ENCODE measurements at places on chromosomes 2 and 18.

- no peak for DNase-seq
Observed at GRCh38 chr2:72781480-72781879, 44.4 kb downstream of the EXOC6B start.

DNA sequence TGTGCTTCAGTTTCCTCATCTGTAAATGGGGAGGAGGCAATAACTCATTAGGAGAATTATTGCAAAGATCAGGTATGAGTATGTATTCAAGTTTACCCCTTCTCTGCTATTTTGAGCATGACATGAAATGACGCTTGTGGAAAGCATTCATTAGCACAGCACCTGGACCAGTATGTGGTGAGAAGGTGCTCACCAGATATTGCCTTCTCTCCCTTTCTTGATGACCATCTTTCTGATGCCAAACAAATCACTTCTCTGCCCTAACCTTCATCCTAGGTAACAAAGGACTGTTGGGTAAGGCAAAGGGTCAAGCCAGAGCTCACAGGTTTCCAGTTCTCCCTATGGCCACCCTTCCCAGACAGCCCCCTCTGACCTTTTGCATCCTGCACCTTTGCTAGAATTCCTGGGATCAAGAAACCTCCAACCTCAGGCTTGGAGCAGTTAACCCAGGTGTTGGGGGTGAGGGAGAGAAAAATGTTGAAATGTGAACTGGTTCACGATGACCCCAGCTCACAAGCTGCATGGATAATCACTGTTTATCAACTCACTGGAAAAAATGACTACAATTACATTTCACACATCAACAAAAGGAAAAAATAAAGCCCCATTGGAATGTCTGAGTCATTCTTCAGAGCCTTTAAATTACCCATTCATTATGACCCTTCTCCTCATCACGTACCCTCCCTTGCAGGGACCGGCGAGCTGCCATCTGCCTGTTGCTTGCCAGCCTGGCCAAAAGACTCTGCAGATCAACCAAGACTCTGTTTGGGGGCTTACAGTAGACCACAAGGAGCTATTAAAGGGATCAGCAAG is 41.6 kb downstream of the LBH start:
- no peak for DNase-seq

DNA sequence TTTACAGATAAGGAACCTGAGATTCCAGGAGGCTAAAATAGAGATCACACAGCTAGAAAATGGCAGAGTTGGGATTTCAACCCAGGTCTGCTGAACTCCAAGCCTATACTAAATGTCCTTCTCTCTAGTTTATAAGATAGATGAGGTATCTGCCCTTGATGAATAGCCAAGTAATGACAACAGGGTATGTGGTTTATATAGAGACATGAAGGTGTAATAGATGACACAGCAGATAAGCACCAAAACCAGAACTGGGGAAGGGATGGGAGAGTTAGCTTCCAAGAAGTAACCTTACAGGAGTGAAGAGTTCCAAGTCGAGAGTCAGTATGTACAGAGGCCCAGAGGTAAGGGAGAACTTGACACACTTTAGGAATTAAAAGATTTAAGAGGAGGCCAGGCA is 104.7 kb upstream of the UBXN4 start:
- DNase-seq: no peak

DNA sequence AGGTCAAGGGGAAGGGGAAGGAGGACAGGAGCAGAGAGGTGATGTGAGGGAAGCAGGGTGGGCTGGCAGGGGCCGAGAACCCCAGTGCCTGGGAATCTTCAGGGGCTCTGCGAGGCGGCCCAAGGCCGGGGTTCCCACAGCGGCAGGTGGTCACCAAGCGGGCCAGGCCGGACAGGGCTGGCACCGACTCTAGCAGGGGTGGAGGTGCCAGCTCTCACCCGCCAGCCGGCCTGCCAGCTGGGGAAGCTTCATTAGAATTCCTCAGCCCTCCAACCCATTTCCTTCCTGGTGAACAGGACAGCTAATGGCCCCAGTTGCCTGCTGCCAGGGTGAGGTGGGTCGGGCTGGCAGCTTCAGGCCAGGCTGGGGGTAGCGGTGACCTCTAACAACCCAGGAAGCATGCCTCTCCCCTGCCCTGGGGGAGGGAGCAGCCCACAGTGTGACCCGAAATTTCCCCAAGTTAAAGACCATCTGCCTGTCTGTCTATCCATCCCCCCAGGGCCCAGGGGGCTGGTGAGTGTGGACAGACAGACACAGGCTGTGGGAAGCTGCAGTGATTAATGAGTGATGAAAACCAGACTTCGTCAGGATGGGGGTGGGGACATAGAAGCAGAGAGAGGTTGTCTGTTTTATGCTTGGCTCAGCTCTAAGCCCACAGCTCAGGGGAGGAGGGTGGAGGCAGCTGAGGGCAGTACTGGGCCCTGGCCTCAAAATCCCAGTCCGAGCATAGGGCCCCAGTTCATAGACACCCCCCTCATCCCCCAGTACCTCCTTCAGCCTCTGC is 144.1 kb downstream of the ZFP36L2 start:
- DNase-seq: no peak

DNA sequence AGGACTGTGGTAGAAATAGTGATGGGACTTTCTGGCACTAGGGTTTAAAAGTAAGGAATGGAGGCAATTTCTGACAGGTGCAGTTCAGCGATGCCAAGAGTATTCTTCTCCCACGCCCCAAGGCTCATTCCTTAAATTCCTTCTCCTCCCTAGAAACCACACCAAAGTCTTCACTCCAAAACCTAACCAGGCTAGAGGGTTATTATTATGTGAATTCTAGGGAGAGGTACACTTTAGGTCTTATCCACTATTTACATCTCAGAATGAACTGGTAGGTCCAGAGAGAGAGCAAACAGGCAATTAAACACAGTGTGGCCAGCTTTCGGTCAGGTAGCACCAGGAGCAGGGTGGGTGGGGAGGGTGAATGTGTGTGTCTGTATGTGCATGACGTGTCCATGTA is 11.4 kb downstream of the IL1F10 start:
- DNase-seq: no peak

GRCh38 chr2:201021914-201022313 is 49.6 kb downstream of the HYCC2 start:
- DNase-seq: no peak

GRCh38 chr2:13103778-13104493 is 387.2 kb downstream of the TRIB2 start:
- DNase-seq: no peak

DNA sequence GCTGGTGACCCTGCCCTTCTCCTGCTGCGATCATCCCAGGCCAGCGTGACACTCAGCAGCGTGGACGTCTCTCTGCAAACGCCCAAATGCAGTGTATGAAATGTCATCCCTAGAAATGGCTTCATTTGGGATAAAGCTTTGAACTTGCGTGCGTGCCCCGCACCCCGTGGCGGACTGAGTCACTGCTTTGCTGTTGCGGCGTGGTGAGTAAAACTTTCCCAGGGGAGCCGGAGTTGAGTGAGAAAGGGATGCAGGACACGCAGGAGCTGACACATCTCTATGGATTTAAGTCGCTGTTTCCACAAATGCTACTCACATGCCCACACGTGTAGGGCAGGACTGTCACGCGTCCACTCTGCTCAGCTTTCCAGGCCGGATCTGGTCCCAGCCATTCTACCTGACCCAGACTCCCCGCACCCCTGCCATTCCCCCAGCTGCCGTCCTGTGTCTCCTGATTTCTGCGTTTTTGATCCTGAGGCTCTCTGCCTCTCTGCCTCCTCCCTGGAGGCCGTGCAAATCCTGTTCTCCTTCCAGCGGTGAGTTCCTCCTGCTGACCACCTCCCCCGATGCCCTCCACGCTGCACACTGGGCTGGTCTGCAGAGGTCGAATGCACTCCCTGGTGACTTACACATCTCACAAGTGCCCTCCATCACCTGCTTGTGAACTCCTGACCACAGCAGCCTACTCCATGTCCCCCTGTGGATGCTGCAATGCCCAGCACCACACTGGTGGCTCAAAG is 88.9 kb downstream of the MBP start:
- no peak for DNase-seq

GRCh38 chr2:161388146-161388779 is 27.8 kb upstream of the TBR1 start:
- no peak for DNase-seq

DNA sequence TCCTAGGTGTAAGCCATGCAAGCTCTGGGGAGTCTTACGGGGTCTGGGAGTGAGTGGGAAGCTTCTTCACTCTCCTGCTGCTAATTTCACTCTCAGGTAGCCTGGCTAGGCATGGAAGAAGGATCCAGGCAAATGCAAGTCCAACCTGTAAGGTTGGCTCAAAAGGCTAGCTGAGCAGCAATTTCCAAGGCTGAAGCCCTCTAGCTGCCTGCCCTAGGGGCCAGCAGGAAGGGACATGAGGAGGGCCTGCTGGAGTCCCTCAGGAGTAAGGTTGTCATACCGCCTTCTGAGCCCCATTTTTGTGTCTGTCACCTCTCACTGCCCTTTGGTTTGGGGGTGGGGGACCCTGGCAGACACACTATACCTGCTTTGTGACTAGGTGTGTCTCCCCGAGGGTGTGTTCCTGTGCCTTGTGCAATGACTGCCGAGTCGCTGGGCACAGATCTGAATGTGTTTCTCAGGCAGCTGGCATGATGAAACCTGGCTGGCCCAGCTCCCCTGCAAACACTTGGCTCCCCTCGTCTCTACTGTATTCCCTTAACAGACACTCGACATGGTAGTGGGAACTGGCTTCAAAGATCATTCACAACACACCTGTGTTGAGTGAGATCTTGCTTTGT is 123.9 kb upstream of the FAM136A start:
- no peak for DNase-seq

GRCh38 chr2:218393750-218394290 is 5.8 kb upstream of the CTDSP1 start:
- DNase-seq: no peak

GRCh38 chr2:189163889-189164288 is 15.7 kb downstream of the COL5A2 start:
- no peak for DNase-seq

DNA sequence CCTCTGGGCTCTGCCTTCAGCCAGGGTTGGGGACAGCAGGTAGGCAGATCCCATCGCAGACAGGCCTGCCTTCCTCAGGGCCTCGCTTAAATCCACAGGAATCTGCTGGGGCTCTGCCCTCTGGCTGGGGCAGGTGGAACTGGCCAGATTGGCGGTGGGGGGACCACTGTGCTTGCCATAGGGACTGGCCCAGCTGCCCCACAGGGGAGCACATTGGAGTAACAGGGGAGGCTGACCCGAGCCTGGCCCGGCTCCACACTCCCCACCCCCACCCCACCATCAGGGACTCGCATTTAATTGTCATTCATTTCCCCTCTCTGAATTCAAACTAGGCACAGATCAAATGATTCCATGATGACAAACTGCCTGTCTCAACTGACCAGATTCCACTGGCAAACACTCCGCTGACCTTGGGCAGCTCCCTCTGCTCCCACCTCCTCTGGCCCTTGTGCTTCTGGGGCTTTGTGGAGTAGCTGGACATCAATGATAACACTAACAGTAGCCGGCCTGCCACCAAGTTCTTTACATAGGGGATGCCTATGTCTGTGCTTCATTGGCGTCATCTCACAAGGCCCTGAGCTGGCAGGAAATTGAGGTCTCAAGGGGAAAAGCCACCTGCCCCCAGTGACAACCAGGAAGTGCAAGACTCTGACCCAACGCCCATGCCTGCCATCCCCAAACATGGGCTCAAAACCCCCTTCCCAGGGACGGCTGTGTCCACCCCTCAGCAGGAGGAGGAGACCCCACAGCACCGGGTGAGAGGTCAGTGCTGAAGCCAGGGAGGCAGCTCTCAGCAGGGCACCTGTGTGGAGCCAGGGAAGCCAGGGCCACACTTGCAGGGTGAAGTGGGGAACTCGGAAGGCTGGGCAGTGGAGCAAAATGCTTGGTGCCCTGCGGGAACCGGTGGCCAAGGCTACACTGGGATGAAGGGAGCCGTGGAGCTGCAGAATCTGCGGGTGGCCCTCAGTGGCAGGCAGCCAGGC is 2.1 kb upstream of the B3GNT7 start:
- no peak for DNase-seq

DNA sequence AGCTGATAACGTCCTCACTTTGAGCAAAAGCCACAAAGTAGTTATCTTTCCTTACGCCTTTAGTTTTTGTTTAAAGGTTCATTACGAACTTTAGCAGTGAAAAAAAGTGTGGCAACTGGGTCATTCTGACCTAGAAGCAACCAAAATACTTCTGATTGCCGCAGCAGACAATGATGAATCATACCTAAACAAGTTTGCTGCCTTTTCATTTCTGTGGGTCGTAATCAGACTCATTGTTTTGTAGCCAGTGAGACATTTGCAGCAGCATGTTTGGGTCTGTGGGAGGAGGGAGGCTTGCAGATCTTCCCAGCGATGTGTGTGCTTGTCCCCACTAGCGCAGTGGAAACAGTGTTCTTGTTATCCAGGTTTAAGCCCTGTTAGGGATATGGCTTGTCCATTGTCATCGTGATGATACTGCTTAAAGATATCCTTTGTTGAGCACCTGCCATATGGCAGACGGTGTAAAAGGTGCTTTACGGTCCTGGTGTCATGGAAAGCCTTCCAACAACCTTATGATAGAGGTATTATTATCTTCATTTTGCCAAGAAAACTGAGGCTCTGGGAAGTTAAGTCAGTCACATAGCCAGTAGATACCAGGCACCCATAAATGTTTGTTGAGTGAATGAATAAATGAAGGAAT is 1.3 kb upstream of the GREB1 start:
- no peak for DNase-seq

DNA sequence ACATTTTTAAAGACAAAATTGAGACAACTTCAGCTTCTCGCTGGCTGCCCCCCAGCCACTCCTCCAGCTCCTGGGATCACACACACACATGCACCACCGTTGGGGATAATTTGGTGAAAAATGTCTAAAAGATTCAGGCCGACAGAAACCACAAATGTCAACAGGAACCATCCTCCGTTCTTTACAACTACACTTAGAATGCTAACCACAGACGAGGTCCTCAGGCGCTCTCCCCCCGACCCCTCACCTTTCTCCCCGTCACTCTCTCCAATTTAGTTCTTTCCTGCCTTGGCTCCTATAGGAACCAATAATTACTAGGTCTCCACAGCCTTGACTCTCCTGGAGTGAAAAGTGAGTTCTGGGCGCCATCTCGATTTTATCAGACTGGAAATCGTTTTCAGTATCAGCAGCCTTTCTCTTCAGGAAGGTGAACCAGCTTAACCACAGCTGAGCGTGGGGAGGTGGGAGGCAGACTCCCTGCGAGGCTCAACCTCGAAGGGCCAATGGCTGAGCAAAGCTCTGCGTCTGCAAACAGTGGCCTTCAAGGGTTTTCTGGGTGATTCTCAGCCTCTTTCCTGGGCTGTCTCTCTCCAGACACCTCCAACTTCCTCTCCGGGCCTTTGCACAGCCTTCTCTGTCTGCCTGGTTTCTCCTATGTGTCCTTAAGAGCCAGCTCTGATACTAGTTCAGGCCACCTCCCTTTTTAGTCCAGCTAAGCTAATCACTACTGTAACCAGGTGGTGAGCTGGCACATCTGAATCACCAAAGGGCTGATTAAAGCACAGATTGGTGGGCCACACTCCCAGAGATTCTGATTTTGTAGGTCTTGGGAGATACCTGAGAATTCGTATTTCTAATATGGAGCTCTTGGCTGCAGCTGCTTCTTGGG is 115.7 kb upstream of the COPS8 start:
- no peak for DNase-seq

DNA sequence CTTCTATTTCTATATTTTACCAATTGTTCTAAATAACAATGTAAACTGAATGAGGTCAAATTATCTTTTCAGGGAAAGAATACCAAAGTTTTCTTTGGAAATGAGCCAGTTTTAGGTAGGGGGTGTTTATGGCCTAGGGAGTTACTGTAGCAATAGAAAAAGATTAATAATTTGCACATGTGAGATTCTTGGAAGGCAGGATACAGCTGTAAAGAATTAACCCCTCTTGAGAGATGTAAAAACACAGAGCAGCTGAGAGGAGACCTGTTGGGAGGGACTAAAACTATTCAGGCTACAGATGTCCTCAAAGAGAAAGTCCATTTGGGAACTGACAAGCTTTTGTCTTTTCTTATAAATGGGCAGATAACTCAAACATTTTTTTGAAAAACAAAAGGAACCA is 182.2 kb downstream of the FIGN start:
- DNase-seq: no peak
